ENCODE measurements at places on chromosomes 11 and 22.
A peak's percentile ranks its signal among the peaks of the same experiment; 100 is the strongest.

DNA sequence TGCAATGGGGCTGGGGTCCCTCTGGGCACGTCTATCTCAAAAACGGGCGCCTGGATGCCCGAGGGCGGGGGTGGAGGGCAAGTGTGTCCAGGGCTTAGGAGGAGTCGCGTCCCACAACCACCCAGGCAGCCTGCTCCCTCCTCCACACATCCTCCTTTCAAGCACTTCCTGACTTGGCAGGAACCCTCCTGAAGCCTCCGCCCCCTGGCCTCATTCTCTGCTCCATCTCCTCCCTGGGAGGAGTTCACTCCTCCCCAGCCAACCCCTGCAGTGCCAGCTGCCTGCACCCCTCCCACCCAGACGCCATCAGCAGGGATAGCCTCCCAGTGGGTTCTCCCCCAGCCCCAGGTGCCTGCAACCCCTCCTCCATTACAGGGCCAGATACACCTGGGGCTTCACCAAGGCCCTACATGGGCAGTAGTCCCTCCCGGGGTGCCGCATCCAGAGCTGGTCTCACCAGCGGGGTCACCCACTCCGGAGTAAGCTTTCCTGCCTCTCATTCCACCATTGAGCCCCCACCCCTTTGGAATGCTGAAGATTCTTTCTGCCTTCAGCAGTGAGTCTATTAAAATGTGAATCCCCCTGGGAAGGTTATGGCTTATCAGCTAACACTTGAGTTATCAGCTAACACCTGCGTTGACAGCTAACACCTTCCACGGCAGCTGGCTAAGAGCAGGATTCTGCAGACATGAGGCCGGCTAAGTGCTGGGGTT, 24.4 kb downstream of the RTN4R start:
- peak; percentile 47 for DNase-seq

DNA sequence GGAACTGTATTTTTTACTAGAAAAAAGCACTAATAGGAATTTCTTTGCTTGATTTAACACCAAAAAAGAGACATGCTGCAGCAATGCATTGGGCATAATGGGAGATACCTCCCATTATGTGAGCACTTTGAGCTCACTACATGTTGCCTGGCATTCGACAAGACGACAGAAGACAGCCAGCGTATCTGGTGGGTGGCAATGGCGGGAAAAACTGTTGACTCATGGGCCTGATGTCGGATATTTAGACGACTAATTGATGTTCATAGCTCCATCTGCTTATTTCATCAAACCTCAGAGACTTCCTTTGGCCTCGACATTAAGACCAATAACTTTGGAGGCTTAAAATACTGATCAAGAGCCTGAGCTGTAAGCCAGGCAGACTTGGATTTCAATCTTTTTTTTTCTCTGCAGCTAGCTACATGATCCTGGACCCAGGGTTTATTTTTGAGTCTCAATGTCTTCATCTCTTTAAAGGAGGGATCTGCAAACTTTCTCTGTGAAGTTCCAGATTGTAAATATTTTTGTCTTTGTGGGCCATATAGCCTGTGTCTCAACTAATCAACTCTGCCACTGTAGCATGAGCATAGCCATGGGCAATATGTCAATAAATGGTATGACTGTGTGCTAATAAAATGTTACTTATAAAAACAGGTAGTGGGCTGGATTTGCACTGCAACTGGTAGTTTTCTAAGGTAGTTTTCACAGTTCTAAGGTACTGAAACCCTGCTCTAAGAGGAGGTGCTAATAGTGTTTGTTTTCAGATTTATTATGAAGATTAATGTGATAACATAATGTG, 375.1 kb downstream of the METTL15 start:
- DNase-seq: no peak

DNA sequence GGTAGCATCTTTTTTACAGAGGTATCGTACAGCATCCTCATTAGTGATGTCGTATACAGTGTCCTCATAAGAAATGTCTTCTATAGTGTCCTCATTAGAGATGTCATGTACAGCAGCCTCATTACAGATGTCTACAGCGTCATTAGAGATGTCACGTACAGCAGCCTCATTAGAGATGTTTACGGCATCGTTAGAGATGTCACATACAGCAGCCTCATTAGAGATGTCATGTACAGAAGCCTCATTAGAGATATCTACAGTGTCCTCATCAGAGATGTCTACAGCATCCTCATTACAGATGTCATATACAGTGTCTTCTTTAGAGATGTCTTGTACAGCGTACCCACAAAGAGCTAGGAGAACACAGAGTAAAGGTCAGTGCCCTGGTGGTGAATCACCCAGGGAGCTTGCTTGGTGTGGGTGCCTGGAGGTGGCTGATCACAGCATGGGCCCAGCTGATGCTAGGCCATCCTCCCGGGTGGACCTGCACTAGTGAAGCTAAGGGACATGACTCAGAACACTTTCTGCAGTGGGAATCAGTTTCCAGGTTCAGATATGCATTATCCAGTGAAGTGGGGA, 109.2 kb downstream of the IGLL1 start:
- no peak for DNase-seq

- no peak for DNase-seq
These were observed 473.1 kb downstream of the LRRC4C start for GRCh38 chr11:40986320-40986719.

GRCh38 chr22:24512043-24512442, 16.9 kb downstream of the UPB1 start:
- DNase-seq: peak; percentile 89

DNA sequence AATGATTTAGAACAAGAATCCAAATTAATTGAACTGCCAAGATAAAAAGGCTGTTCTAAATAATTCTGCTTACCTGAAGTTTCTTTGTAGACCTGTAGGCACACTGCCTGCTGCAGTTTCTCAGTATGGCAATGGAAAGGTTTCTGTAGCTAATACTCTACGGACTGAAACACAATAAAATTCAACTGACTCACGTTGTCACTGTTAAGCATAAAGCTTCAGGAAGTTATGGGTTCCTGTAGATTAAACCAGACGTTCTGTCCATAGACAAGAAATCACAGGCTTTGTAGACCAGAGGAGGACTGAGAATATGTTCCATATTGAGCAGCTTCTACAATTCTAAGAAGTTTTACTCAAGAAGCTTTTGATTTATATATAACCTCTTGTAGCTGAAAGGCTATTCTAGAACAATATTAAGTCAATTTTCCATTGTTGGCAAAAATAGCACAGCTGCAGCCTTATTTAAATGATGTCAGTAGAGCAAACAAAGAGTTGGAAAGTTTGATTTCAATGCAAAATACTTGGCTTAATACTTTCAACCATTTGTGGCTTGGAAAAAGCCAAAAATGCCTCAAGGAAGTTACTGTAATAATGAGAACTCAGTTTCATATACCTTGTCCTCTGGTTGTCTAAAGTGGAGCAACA, at the start of gene GLYATL2:
GLYATL2 (minus strand) TSS at position 344 of the 645 bp plus-strand sequence. CDS start 5,092 bp downstream, outside the sequence.
- DNase-seq: no peak

DNA sequence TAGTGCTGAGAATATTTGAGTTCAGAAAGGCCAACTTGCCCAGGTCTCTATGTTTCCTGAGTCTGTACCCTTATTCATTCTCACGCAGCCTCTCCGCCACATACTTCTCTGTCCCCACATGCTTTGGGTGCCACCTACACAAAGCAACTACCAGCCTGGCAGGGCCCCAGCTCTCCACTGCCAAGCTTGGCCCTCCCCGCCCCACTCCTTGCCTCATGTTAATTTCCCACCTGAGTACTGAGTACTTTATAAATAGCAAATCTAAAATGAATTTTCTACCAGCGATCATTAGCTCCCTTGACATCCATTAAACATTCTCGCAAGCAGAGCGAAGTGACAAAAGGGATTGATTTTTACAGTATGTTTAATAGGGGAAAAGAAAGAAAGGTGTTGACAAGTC, 20.8 kb downstream of the NTM start:
- DNase-seq: no peak

DNA sequence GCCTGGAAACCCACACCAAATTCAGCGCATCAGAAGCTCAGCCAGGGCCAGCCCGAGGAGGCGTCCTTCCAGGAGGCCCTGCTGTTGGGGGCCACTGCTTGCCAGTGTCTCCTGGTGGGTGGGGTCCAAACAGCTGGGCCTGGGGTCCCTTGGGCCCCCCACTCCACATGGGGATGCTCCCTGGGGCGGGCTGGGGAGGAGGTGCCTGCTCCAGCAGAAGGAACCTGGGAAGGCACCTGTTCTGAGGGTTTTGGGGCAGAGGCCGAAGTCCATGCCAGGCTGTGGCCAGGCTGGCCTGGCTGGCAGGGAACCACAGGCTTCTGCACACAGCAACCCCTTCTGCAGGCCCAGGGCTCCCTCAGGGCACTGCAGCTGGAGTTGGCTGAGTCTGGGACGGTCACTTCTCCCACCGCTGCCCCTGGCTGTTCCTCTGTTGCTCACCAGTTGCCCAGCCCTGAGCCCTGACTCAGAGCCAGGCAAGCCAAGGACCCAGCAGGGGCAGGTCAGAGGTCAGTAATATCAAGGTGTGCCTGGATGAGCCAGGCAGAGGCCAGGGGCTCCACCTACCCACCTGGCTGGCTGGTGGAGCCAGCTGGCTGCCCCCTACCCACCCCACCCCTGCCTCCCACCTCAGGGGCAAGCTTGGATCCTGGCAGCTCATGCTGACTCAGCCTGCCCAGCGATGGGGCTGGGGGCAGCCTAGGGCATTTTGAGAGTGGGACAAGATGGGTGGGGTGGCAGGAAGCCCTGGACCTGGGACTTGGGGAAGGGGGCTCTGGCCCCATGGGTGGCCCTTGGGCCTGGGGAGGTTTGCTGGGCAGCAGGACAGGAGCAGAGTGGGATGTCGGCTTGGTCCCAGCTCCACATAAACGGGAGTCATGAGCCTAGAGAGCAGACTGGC, 12.0 kb upstream of the PHLDA2 start:
- no peak for DNase-seq
